ENCODE measurements at places on chromosomes 6 and 20.

GRCh38 chr6:153959276-153959675 lies 79.8 kb upstream of the OPRM1 start:
- DNase-seq, result no peak

DNA sequence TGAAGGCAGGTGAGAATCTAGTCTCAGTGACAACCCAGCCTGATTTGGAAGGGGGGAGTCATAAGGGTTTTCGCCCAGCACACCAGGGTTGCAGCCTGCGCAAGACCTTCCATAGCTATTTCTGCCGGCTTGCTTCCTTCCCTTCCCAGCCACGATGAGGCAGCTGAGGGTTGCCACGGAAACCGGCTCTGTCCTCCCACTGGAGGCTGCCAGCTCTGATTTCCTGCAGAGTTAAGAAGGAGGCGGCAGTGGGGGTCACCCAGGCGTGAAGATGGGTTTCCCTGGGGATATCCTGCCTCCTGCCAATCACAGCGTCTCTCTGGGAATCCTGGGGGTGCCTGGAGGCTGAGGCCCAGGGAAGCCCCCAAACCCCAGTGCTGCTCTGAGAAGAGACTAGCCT lies 23.1 kb upstream of the KCNB1 start:
- no peak for DNase-seq

DNA sequence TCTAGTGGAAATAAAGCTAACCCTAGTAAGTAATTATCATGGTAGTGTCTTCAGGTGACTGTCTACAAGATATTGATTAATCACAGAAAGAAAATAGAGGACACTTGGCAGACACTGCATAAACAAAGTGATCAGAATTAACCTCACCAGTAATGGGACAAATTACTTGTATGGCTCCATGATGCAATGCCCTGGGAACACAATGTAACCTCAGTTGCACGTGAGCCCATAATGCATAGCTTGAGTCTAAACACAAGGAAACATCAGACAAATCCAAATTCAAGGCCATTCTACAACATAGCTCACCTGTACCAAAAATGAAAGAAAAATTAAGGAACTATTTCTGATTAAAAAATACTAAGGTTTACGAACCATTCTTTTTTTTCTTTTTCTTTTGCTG lies 92.4 kb upstream of the SSTR4 start:
- no peak for DNase-seq

GRCh38 chr6:116218172-116218633 lies 35.7 kb downstream of the TSPYL4 start:
- no peak for DNase-seq

- no peak for DNase-seq
Observed at GRCh38 chr6:130218134-130218533, 4.6 kb downstream of the SAMD3 start.

DNA sequence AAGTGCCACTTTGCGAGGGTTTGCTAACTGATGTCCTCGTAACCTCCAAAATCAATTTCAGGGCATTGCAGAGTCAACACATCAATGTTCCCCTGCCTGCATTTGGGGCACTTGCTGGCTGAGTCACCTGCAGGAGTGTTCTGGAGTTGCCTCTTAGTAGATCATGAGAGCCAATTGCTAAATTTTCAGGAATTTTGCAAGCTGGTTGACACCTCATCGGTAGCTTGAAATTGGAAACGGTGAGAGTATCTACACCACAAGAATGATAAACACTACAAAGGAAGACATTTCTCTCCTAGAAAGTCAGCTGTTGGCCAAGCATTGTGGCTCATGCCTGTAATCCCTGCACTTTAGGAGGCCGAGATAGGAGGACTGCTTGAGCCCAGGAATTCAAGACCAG lies 10.8 kb upstream of the BFSP1 start:
- no peak for DNase-seq
